ENCODE measurements at places on chromosomes 2 and 18.

DNA sequence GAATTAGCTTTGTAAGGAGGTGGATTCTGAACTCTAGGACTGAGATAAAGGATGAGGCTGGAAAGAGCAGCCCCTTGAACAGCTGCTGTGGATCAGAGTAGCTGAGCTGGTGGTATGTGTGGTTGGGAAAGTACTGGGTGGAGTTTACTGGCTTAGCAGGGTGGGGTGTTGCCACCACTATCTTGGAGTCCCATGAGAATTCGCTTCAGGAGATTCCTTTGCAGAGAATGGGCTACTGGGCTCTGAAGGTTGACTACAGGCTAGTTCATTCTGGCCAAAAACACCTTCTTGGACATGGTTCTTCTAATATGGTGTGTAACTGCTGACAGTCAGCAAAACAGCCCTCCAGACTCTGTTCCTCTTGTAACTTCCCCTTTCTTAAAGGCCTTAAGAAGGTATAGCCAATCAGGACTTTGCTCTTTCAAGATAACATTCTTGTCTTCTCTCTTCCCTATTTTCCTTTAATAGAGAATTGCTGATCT, 52.7 kb downstream of the TET3 start:
- no peak for DNase-seq

DNA sequence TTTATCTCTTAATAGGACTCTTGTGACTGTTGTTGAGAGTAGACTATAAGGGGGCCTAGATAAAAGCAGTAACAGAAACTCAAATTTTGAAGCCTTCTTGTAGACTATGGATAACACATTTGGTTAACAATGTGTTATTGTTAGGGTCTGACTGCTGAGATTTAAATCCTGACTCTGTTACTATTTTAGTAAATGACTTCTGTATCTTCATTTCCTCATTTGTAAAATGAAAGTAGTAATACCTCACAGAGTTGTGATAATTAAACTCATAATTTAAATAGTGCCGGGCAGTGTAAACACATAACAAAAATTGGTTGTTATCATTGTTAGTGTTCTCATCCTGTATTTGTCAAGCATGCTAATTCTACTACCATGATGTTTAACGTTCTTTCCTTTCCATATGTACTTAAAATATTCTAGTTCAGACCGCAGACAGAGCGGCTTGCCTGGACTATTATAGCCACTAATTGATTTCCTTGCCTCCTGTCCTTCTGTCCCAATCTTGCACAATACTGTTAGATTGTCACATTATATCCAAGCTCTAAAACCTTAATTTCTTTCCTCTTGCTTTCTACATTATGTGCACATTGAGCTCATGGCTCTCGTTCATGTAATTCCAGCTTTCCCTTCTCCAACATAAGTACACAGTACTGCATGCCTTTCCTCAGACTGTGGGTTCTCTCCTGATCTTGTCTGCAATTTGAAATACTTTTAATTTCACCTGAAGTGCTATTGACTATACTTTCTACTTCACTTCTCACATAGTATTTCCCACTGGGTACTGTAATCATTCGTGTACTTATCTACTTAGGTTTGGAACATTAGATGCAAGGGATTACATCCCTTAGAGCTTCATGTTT, 48.4 kb downstream of the RBBP8 start:
- DNase-seq: no peak

- no peak for DNase-seq
Measured at GRCh38 chr2:229732897-229733296, 18.5 kb upstream of the DNER start.

DNA sequence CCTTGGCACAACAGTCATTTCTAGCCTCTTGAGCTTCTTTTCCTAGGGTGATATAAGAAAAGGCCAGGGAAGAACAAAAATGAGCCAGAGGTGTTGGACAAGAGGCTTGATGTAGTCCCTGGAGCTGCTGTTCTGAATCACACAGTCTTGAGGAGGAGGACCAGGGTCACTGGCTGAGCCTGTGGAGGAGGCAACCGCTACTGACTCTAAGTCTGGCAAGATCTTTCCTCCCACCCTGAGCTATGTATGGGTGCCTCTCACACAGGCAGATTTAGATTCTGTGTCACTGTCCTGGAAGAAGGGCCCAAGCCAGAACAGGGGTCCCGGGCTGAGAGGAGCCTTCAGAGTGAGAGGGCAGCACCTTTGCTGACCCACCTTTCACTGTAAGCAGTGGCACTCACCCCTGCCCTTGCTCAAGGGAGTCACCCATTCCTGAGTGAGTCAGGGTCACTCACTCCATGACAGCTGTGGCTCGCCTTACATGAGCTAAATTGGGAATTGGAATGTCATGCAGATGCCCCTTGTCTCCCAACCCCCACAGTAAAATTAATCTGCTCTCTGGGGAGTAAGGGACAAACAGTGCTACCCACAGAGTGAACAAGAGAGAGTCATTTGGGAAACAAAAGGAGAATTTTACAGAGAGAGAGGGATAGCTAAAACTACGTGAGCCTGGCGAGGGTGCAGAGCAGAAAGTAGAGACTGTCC, at the start of gene TRIM54:
Gene TRIM54, plus strand, starts transcription at position 575 of the 705 bp plus-strand sequence. CDS start 303 bp downstream, outside the sequence.
- DNase-seq: no peak

- DNase-seq: peak; percentile 10
Measured at GRCh38 chr2:178404368-178404767, 46.6 kb downstream of the PRKRA start.

- no peak for DNase-seq
Measured at GRCh38 chr18:46324087-46324955, 220.1 kb downstream of the HAUS1 start.

GRCh38 chr2:96967961-96968360, 18.4 kb downstream of the FAM178B start:
- no peak for DNase-seq

GRCh38 chr18:73987247-73987980, 160.2 kb downstream of the FBXO15 start:
- DNase-seq: no peak

- no peak for DNase-seq
Measured at GRCh38 chr2:64391940-64392339, 62.0 kb upstream of the LGALSL start.

- no peak for DNase-seq
Measured at GRCh38 chr18:28541276-28541930, 364.5 kb upstream of the CDH2 start.
